ENCODE measurements at places on chromosomes 3 and 15.

GRCh38 chr3:98811048-98811447 lies 47.9 kb downstream of the ST3GAL6 start:
- no peak for DNase-seq

- no peak for DNase-seq
Measured at GRCh38 chr3:168216851-168217250, 121.1 kb upstream of the GOLIM4 start.

GRCh38 chr3:108102420-108103039 lies 11.7 kb upstream of the CD47 start:
- DNase-seq, result no peak

DNA sequence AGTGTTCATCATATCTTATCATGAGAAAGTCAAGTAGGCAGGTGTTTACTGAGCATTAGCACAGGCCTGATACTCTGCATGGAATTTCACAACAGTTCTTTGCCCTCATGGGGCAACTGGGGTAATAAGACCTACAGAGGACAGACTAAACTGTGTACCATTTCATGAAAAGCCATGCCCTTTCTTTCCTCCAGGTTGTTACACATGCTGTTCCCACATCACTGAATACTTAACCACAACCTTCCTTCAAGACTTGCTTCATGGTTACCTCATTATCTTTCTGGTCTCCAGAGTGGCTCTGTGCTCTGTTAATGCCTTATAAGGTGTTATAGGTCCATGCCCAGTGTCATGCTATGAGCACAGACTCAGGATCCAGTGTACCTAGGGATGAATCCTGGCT lies 28.2 kb upstream of the RSL24D1 start:
- no peak for DNase-seq

DNA sequence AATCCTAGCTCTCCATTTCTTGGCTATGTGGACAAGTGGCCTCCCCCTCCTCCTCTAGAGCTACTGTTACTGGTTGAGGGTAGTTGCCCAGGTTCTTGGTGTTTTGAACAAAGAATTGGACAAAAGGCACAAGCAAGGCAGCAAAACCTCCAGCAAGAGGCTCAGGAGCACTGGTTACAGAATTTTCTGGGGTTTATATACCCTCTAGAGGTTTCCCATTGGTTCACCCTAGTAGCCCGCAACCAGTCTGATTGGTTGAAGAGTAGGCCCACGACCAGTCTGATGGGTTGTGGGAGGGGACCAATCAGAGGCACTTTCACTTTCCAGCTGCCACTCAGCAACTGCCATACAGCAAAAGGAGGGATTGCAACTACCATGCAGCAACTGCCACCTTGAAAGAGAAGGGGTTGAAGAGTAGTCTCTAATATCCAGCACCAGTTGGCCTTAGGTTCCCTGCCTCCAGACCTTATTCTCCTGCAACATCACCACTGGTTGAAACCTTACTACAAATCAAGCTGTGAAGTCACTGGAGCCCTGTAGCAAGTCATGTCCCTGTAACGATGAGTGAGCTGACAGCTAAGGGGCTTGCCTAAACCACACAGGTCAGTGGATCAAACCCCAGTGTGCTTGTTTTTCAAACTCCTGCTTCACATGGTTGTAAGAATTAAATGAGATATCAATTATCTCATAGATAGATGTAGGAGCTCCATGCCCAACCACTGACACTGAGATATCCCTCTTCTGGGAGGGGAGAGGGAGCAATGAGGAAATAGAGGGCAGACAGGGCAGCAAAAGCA lies 2.9 kb upstream of the C15orf39 start:
- DNase-seq, result no peak

GRCh38 chr3:108133858-108134554 lies 43.2 kb upstream of the CD47 start:
- DNase-seq, result no peak
